ENCODE measurements at places on chromosomes 6 and 20.

GRCh38 chr6:16129623-16130401 lies 926 bp downstream of the MYLIP start:
- peak; percentile 65 for DNase-seq

DNA sequence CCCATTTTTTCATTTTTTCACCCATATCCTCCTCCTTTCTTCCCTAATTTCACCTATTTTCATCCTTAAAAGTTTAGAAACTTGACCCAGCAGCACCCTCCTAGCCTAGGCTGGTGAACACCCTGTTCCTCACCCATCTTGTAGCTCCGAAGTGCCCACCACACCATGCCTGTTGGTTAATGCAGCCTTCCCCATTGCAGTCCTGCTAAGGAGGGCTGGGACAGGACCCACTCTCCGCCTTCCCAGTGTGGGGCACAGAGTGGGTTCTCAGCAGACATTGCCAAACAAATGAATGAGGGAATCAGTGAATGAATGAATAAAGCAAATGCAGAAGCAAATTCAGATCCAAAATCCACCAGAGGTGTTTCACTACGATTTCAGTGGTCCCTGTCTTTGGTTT lies 45.7 kb downstream of the CTCFL start:
- DNase-seq: no peak

GRCh38 chr6:126268092-126268491 lies 71.8 kb upstream of the CENPW start:
- DNase-seq: no peak

DNA sequence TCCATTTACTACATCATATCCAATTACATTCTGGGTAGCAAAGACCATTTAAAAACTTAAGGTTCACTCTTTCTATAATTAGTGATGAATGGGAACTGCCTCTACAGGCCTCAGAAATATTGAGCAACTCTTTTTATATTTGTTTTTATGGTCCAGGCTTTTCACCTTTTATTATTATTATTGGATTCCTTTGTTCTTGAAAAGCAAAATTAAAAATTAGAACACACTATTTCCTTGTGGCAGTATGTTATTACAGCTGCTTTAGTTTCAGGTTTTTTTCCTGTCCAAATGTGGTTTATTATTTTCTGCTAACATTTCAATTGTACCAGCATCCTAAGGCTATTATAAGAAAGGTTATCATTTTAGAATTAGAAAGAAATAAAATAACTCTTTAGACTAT lies 150.1 kb downstream of the FARS2 start:
- no peak for DNase-seq

DNA sequence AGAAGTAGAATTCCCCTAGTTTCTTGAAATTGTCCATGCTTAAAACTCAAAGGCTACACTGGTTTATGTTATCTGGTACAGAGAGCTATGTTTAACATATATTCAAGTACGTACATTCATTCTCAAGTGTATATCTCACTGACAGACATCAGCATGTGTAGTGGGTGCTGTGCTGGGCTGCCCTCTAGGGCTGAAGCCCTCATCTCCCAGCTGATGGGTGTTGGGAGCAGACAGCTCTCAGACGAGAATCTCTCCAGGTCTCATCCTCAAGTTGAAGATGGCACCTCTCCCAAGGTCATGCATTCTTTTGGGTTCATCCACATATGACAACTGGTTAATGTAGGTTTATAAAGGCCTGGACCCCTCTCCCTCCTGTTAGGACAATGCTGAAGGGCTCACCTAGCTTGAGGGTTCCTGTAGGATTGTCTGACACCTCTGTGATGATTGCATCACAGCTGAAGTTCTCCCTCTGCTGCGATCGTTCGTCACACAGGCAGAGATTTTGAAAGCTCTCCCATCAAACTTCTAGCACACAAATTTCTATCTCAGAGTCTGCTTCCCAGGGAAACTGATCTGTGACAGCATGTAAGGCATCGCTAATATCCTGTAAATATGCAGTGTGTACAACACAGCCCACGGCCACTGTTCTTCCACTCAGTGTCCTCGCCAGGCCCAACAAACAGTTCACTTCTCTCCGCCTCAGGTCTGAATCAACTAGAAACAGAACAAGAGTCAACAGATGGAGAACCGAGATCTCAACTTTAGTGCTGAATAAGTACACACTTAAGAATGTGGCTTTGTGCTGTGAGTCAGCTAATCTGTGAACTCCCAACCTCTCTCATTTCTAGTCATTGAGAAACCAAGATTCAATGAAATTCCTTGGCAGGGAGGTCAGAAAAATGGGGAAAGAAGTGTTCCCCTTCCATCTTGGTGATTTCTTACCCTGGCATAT lies 43.2 kb downstream of the PREP start:
- DNase-seq: no peak

DNA sequence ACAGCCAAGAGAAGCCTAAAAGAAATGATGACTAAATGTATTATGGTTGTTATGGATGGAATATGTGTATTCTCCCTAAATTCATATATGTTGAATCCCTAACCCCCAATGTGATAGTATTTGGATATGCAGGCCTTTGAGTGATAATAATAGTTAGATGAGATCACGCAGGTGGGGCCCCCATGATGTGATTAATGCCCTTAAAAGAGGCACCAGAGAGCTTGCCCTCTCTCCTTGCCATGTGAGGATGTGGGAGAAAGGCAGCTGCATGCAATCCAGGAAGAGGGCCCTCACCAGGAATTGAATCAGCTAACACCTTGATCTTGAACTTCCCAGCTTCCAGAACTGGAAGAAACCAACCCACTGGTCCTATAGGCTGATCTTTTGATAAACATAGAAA lies 190.6 kb upstream of the TCF21 start:
- DNase-seq: no peak

GRCh38 chr20:20012541-20012940 lies 4.6 kb upstream of the NAA20 start:
- no peak for DNase-seq

GRCh38 chr6:100163035-100163434 lies 169.0 kb upstream of the MCHR2 start:
- no peak for DNase-seq

Data from activated CD8-positive, alpha-beta memory T cell treated with anti-CD3 and anti-CD28 coated beads, Interleukin-2, amount 50 U/mL, for 48 hours (primary cell).